ENCODE measurements at places on chromosomes 2 and 18.

- DNase-seq, result no peak
Measured at GRCh38 chr2:16135913-16136310, 195.6 kb downstream of the MYCN start.

- no peak for DNase-seq
Measured at GRCh38 chr2:108446703-108447102, 2.3 kb upstream of the GCC2 start.

DNA sequence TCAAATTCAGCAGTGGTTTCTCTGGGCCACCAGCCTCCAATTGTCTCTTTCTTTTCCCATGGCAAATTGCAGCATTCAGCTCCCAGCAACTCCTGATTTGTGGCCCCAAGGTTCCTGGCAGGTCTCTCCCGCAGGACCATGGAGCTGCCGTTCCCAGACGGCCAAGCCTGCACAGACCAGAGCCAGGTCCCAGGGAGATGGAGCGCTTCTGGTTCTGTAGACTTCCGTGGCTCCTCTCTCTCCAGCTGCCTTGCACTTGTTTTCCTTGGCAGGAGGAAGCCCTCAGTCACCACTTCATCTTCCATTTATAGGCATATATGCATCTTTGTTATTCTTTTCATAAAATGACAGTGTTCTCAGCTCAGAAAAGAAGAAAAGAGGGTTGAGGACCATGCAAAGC is 21.7 kb downstream of the TNP1 start:
- DNase-seq, result no peak

DNA sequence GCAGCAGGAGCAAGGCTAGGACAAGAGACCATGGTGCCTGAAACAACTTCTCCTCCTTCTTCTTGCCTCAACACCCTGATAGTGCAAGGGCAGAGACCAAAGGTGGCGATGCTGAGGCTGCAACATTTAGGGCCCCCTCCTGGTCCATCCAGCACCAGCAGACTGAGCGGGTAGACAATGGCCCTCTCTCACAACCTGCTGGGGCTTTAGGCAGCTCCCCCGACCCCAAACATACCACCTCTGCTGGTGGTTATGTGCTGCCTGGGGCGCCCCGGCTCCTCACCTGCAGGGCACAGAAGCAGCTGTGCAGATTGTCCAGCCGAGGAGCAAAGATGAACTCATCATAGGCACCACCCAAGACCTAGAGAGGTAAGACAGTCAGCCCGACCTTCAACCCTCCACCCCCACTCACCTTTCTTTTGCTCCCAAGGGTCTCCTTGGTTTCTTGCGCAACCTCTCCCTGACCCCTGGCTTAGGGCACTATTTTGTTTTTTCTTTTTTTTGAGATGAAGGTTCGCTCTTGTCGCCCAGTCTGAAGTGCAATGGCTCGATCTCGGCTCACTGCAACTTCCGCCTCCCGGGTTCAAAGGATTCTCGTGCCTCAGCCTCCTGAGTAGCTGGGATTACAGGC is 3.5 kb downstream of the DNPEP start:
- no peak for DNase-seq

- DNase-seq, result no peak
Measured at GRCh38 chr2:241505086-241505780, 3.2 kb downstream of the STK25 start.

DNA sequence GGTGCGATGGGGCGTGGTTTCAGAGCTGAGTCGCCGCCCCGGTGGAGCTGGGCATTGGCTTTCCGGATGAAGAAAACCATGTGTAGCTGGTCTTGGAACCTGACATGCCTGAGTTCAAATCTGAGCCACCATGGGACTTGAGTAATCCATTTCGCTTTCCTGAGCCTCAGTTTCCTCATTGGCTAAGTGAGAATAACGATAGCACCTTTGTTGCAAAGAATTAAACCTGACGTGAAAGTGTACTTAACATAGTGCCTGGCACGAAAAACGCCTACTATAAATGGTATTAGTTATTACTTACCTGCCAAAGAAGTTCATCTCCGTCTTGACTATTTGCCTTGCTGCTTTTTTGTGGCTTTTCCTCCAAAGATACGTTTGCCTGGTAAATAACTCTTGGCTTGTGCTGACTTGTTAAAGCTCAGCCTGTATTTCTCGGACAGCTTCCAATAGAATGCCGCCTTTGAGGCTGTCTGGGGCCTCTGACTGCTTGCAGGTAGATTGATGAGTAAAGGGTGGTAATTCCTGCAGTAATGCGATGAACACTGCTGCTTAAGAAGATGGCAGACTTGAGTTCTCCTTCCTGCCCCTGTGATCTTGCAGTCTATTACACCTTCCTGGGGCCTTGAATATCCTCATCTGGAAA is 1.3 kb downstream of the CDCA7 start:
- peak; percentile 52 for DNase-seq

DNA sequence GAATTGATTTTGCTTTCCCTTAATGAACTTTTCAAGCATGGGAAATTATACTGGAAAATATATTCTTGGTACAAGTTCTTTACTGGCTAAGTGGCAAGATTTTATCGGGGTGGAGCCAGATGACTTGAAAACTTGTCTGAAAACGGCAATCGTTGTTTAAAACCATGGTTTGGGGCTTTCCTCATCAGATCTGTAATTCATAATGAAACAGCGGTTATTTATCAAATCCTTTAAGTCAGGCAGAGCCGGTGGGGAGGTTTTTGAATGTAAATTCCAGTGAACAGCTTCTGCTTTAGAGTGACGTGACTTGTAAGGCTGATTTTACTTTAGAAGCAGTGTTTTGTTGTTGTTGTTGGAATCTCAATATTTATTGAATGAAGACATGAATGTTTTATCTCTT is 2.6 kb downstream of the SEC11C start:
- no peak for DNase-seq

DNA sequence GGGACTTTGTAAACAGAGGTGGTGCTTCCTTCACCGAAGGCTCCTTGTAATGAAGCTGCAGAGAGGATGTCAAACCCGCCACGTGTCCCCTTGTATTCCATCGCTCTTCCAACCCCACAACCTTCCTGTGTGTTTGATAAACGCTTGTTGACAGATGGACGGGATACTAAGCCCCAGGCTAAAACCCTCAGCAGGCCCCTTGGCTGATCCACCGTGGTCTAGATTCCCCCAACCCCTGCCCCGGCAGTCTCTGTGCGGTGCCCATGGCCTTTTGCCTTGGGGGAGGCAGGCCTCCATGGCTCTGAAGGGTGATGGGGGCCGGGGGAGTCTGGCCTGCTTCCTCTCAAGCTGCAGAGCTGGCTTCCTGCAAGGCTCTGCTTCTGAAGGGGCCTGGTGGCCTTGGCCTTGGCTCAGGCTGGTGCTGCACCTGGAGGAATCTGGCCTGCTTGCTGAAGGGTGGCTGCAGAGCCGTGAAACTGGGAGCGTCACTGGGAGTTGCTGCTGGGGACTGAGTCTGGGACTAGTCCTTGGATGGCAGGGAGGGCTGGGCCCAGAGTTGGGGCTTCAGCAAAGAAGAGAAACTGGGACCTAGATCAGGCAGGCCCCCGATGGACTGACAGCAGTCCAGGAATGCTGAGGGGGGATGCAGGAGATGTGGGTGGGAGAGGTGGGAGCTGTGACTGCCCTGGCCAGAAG is 9.6 kb upstream of the NTSR2 start:
- no peak for DNase-seq

- DNase-seq, result peak; percentile 34
Measured at GRCh38 chr2:109129921-109130722, 1.1 kb downstream of the SH3RF3 start.

- no peak for DNase-seq
Measured at GRCh38 chr2:166000401-166000800, 46.8 kb upstream of the TTC21B start.

DNA sequence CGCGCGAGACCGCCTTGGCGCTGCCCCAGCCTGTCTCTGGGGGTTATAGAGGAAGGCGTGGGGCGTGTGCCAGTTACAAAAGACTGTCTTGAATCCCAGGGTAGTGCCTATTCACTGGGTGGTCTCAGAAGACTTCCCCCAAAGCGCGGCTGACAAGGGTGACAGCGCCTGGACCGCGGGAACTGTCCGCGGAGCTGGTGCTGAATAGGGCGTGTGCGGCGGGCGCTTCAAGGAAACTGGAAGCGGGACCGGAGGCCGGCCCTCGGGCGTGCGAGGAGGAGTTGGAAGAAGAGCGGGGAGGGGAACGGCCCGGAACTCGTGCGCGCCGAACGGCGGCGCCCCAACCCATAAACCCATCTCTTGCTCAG is 2.3 kb downstream of the EGR4 start:
- DNase-seq, result peak; percentile 70

DNA sequence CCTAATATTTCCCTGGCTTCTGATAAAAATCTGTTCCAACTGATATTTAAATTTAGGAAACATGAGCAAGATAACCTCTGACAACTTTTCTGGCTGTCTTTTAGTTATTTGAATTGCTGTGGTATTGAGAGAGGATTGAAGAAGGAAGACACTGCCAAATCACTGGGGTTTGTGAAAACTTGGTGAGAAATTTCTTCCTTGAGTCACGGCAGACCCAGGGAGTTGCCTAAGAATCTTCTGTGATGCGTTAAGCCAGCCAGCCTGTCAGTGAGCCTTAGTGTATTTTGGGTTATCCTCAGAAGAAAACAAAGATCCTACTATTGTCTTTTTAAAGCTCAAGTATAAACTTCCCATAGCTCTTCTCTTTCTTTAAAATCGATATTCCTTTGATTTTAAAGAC is 17.5 kb upstream of the DOK6 start:
- DNase-seq, result no peak

DNA sequence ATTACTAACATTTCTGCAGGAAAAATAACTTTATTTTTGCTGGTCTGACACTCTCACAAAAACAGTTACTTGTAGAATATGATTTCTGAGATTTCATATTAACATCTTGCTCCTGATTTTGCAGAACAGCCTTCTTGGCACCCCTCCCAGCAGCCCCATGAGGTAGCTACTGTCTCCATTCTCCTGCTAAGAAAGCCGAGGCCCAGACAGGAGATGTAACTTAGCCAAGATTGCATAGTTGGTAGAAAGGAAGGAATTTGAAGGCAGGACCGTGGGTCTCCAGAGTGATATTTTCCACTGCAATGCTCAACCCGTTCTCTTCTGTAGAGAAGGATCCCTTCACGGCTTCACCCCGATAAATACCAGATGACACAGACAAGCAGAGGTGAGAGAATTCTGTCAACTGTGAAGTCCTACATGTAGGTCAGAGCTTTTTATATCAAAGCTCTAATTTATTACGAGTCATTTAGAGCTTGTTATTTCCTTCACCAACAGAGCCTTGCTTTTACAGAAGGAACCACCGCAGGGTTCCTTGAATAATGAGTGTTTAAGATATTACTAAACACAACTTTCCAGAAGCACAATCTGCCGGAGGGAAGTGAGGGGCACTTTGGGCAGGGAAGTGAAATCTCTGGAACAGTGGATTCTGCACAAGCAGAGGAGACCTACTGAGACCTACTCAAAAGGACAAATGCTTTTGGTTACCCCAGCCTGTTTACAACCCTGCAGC is 48.0 kb upstream of the MYCN start:
- DNase-seq, result no peak

- DNase-seq, result no peak
Measured at GRCh38 chr2:239765076-239765845, 259.9 kb downstream of the NDUFA10 start.

- DNase-seq, result no peak
Measured at GRCh38 chr2:237350070-237350469, 63.9 kb downstream of the COL6A3 start.

- no peak for DNase-seq
Measured at GRCh38 chr2:203858176-203858575, 9.4 kb upstream of the CTLA4 start.

GRCh38 chr2:231522418-231523180 is 7.6 kb downstream of the NMUR1 start:
- no peak for DNase-seq

DNA sequence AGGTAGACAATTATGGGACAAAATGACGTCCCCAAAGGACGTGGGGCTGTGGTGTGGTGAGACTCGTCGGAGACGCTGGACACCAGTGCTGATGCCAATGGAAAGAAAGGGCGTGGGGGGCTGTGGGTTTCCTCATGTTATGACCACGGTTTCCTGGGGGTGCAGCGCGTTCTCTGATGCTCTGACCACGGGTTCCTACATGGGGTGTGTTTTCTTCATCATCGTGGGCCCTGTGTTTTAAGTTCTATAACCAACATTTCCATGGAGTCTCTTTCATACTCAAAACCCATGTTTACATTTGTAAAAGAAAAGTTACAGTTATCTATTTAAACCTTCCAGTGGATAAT is 141.6 kb downstream of the RTP5 start:
- DNase-seq, result peak; percentile 47

GRCh38 chr2:190835303-190835930 is 45.2 kb upstream of the GLS start:
- DNase-seq, result no peak

- no peak for DNase-seq
Measured at GRCh38 chr18:44588508-44588907, 92.2 kb upstream of the SETBP1 start.

DNA sequence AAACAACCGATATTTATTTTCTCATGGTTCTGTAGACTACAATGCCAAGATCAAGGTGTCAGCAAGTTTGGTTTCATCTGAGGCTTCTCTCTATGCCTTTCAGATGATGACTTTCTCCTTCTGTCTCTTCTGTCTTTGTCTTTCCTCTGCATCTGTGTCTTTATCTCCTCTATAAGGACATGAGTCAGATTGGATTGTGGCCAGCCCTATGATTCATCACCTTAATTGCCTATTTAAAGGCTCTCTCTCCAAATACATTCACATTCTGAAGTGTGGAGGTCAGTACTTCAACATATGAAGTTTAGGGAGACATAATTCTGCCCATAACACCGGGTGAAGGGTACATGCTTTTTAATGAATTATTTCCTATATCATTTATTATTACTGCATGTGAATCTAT is 71.2 kb upstream of the CNTNAP5 start:
- DNase-seq, result no peak

DNA sequence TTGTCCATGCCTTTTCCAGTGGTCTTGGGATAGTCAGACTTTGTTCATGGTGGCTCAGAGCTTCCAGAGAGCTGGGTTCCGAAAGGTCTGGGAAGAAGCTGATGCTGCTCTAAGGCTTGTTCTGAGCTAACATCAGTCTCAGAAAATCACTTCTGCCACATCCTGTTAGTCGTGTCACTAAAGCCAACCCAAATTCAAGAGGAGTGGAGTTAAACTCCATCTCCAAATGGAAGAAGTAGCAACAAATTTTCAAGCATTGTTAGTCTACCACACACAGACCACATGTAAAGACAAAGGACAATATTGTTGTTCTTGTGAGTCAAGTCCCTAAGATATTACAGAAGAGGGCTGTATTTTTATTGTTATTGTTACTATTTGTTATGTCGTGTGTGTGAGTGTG is 77.8 kb downstream of the PID1 start:
- no peak for DNase-seq

- no peak for DNase-seq
Measured at GRCh38 chr18:26961839-26962238, 96.3 kb upstream of the AQP4 start.

DNA sequence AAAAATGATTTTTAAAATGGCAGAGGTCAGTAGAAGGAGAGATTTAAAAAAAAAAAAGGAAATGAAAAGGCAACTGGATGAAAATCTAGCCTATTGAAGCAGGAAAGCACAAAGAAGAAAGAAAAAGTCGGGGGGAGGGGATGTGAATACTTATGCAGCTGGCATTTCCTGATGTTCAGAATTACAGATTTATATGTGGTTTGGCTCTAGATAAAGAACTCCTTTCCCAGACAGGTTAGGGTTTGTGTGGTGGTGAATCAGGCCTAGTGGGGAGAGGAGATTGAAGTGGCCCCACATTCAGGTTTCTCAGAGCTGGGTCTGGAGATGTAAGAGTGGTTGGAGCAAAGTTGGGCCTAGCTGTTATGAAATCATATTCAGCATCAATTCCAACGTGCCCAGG is 394.4 kb downstream of the FIGN start:
- no peak for DNase-seq

Measured in activated naive CD8-positive, alpha-beta T cell treated with anti-CD3 and anti-CD28 coated beads, Interleukin-2, amount 50 U/mL, for 24 hours (primary cell).